Immature natural killer cell (primary cell): ENCODE measurements at places on chromosomes 6 and 20.

DNA sequence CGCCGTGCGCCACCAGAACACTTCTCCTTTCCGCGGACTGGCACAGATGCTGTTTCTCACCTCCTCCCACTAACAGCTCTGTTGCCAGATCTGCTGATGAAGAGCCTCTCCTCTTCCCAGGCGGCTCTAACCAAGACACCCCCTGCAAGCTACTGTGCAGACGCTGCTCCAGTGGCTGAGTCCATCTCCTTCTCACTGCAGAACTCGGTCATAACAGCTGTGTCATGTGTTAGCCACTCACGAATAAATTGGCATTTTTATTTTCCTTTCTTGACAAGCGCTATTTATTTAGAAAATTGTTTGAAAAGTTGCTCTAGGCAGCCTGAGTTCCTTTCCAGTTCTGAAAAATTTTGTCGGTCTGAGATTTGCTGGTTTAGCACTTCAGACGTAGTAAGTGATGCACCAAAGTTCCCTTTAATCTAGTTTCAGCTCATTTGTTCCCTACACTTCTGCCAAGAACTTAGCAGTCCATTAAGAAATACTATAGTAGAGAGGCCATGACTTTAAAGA is 12.8 kb upstream of the PLEKHG1 start:
- DNase-seq: no peak

- DNase-seq: no peak
Measured at GRCh38 chr6:39088331-39088730, 26.7 kb downstream of the SAYSD1 start.

- no peak for DNase-seq
Measured at GRCh38 chr6:169975286-169975685, 223.9 kb downstream of the ERMARD start.

GRCh38 chr6:62492192-62492822 is 206.3 kb upstream of the KHDRBS2 start:
- DNase-seq: no peak

GRCh38 chr6:21187485-21187884 is 406.1 kb upstream of the SOX4 start:
- no peak for DNase-seq

GRCh38 chr20:61560361-61560853 is 308.3 kb downstream of the CDH4 start:
- no peak for DNase-seq

- no peak for DNase-seq
Measured at GRCh38 chr20:23111307-23111943, 25.3 kb upstream of the CD93 start.

- no peak for DNase-seq
Measured at GRCh38 chr20:31801508-31801907, 17.6 kb upstream of the MYLK2 start.

DNA sequence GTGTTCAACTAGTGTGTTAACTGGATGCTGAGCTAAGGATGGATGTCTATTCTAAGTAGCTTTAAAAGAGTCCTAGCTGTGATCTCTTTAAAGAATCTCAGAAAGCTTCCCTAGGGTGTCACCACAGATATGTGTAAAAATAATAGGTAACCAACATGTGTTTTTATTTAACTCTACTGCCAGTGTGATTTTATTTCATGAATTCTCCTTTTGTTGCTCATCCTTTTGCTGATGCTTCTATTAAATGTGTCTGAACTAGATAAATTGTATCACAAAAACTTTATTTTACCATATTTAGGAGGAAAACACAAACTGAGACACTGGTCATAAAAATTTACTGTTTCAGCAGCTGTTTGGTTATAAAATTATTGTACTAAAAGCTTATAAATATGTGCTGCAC is 809.4 kb upstream of the CITED2 start:
- DNase-seq: no peak

DNA sequence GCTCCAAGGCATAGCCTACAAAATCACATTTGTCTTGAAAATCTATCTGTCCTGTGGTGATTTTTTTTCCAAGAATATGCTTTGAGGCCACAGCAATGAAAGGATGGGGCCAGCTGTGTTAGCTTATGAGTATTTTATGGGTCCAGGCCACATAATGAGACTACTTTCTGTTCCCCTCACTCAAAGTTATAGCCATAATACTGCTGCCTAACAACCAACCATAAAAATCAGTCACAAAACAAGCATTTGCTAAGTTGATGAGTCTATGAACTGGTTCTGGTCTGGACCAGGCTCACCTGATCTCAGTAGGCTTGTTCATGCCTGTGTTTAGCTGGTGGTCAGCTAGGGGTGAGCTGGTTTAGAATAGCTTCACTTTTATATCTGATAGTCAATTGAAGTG is 192.5 kb upstream of the PLCB4 start:
- DNase-seq: no peak

DNA sequence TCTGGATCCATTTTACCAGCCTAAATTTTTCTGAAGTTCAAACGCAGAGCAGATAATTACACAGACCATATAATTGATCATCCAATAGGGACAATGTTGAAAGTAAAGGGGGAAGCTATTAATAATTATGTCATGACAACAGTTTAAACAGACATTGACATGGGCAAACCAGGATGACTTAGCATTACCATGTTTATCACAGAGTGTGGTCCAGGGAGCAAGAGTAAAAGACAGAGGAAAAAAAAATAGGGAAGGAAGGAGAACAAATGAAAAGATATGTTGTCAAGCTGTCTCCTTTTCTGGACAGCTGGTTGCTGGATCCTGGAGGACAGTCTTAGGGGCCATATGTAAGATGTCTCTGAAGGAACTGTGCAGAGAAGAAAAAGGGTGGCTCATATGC is 69.4 kb upstream of the FBXL4 start:
- DNase-seq: no peak

DNA sequence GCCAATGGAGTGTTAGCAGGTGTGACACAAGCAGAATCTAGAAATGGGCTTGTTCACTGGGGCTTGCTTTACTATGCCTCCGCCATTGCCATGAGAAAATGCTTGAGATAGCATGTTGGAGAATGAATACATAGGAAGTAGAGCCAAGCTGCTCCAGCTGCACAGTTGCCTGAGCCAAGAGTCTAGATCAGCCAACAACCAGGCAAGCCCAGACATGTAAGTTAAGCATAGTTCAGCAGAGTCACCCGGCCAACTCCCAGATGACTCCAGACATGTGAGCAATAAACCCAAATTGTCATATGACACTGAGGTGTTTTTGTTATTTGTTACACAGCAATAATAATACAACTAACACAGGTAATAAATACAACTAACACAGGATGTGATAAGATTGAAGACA is 167.9 kb downstream of the HAO1 start:
- DNase-seq: no peak

- DNase-seq: no peak
Measured at GRCh38 chr6:109503327-109504224, 20.6 kb upstream of the ZBTB24 start.

GRCh38 chr20:21393816-21394519 is 3.4 kb downstream of the NKX2-4 start:
- DNase-seq: no peak

DNA sequence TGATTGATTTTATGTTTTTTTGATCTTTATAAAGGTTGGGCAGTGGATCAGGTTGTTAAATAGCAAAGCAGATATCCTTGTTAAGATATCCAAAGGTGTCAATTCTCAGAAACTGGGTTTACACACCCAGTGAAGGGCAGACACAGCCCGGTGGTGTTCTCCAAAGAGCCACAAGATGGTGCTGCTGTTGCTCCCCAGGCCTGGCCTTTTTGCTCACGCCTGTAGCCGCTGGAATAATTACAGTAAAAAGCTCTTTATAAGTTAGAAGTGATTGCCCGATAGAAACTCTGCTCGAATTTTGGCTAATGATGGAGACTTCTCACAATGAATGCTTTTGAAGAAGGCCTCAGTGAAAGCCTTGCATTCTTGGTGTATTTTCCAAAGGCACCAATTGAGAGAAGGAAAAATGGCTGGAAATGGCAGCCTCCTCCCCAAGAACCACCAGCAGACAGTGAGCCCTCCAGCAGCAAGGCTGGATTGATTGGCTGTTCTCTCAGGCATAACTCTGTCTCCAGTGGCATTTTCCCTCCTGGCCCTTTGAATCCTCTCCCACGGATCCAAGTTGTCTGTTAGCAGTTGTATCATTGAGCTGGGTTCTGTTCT is 120.5 kb upstream of the CHD6 start:
- peak; percentile 5 for DNase-seq

- DNase-seq: no peak
Measured at GRCh38 chr6:99079058-99079457, 131.3 kb upstream of the FBXL4 start.

GRCh38 chr6:30006170-30007131 is 54.6 kb upstream of the POLR1H start:
- no peak for DNase-seq

- DNase-seq: no peak
Measured at GRCh38 chr20:14932040-14932439, 594.6 kb upstream of the FLRT3 start.

- DNase-seq: no peak
Measured at GRCh38 chr20:58094160-58094559, 134.3 kb downstream of the ANKRD60 start.

GRCh38 chr6:113755449-113756289 is 101.5 kb upstream of the MARCKS start:
- no peak for DNase-seq

- no peak for DNase-seq
Measured at GRCh38 chr6:30687659-30688431, 1.4 kb upstream of the PPP1R18 start.

- DNase-seq: no peak
Measured at GRCh38 chr6:41061196-41061726, 8.3 kb downstream of the APOBEC2 start.

- no peak for DNase-seq
Measured at GRCh38 chr6:650098-650497, 6.8 kb downstream of the HUS1B start.

- DNase-seq: no peak
Measured at GRCh38 chr6:24554474-24554873, 59.7 kb downstream of the ALDH5A1 start.

- no peak for DNase-seq
Measured at GRCh38 chr6:142947714-142948480, 2.9 kb upstream of the HIVEP2 start.

GRCh38 chr6:152119831-152120230 is 312.3 kb downstream of the ESR1 start:
- no peak for DNase-seq

DNA sequence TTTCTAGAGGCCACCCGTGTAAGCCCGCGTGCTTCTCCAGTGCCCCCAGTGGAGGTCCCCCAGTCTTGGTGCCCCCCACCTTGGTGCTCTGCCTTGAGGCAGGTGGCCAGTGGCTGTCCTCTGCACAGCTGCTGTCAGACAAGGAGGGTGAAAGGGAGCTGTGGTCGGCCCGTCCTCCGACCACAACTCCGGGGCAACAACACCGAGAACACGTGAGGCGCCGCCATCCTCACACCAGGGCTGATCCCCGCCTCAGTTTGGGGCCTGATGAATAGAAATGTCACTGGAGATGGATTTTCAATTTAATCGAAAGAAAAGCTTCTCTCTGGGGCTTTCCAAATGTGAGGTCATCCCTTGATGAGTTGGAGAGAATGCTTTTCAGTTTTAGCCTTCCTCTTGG is 304.6 kb downstream of the CDH4 start:
- DNase-seq: no peak

DNA sequence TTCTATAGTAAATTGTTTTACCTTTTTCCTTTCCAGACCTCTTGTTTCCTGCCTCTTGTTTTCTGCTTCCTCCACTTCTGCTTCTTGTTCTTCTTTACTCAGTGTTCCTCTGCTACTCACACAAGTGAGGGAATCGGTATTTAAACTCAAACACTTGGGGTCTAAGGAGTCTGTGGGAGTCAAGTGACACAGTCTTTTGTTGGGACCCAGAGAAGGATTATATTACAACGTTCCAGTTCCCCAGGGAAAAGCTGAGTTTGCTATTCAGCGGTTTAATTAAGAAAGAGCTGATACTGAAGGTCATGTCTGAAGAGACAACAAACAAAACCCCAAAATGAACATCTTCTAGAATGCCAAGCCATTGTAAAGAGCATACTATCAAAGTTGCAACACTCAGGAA is 107.8 kb upstream of the CITED2 start:
- no peak for DNase-seq

DNA sequence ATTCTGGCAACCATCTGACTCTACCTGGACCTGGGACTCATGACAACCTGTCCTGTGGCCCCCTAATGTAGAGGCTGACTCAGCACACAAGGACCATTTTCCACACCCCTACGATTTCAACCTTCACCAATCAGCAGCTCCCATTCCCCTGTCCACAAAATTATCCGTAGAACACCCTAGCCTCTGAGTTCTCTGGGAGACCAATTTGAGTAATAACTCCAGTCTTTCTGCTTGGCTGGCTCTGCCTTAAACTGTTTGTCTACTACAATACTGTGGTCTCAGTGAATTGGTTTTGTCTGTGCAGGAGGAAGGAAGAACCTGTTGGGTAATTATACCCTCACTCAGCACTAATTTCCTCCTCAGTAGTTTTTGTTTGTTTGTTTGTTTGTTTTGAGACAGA is 99.3 kb upstream of the MRPS10 start:
- DNase-seq: no peak

DNA sequence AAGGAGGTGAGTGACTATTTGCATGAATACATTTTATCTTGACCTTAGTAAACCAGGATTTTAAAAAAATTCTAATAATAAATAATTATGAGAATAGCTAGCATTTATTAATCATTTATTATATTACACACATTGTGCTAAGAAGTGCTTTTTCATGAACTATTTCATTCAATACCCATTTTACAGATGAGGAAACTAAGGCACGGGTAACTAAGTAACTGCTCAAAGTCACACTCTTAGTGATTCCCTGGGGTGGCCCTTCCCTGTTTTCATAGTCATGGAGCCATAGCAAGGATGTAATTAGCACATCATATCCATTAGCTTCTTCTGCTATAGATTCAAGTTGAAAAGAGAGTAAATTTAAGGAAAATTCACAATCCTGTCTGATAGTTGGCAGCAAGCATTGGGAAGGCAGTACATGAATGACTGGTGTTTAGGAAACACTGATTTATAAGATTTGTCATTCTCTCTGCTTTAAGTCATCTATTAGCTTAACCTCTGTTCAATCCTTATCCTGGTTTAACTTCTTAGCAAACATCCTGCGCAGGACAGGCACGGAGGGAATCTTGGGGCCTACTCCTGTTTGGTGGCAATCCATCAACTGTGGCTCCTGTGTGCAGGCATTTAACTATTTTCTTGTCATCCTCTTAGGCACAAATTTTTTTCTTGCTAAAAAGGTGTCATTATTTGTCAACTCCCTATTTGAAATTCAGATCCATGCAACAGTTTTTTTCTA is 68.3 kb downstream of the RIN2 start:
- no peak for DNase-seq

GRCh38 chr20:11728937-11729336 is 188.8 kb upstream of the BTBD3 start:
- no peak for DNase-seq

DNA sequence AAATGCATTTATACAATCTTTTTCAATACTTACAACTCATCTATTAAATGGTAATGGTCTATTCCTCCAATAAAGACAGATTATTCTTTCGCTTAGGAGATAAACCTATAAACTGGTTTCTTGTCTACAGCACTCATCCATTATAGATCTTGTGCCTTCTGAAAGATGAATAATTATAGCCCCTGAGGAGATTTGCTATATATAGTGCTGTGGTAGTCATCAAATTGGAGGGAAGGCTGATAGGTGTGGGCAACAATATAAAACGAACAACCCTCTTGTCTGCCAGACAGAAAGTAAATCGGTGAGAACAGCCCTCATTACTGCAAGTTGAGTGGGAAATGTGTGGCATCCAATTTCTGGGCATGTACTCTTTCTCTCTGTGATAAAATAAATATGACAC is 292.5 kb upstream of the CNR1 start:
- no peak for DNase-seq
